ENCODE measurements at places on chromosomes 1 and 21.

- DNase-seq: no peak
Observed at GRCh38 chr1:112872551-112872962, 83.4 kb downstream of the SLC16A1 start.

GRCh38 chr1:247322849-247323586 is 8.6 kb downstream of the ZNF496 start:
- peak; percentile 40 for DNase-seq

DNA sequence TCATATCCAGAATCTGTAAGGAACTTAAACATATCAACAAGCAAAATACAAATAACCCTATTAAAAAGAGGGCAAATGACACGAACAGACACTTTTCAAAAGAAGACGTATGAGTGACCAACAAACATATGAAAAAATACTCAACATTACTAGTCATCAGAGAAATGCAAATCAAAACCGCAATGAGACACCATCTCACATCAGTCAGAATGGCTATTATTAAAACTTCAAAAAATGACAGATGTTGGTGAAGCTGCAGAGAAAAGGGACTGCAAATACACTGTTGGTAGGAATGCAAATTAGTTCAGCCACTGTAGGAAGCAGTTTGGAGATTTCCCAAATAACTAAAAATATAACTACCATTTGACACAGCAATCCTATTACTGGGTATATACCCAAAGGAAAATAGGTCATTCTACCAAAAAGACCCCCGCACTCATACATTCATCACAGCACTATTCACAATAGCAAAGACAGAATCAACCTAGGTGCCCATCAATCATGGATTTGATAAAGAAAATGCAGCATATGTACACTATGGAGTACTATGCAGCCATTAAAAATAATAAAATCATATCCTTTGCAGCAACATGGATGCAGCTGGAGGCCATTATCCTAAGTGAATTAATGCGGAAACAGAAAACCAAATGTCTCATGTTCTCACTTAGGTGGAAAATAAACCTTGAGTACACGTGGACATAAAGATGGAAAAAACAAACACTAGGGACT is 230.1 kb upstream of the RAB4A start:
- no peak for DNase-seq

- no peak for DNase-seq
Observed at GRCh38 chr1:17135530-17135929, 16.3 kb upstream of the PADI2 start.

GRCh38 chr1:229128066-229128608 is 142.8 kb upstream of the RAB4A start:
- no peak for DNase-seq

- DNase-seq: no peak
Observed at GRCh38 chr1:156768610-156769295, 1.4 kb downstream of the PRCC start.

GRCh38 chr1:231606712-231607111 is 19.9 kb upstream of the DISC1 start:
- DNase-seq: no peak

- DNase-seq: no peak
Observed at GRCh38 chr1:57369889-57370288, 54.0 kb downstream of the DAB1 start.

- no peak for DNase-seq
Observed at GRCh38 chr21:42247716-42248115, 28.8 kb downstream of the ABCG1 start.

DNA sequence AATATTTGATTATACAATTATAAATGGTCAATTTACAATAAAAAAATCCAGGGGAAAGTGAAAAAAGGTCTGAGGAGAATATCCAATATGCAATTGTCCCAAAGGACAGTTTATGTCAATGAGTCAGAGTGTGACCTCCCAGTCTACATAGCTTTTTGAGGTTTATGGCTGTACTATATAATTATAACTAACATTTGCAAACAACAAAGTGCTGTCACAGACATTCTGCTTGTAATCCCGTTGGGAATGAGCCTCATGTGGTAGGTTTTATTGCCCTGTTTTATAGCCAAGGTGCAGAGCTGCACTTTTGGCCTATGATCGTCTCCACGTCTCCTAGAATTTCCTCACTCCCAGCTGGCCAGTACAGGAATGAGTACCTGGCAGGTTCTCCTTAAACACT is 103.8 kb downstream of the ADSS2 start:
- DNase-seq: no peak

DNA sequence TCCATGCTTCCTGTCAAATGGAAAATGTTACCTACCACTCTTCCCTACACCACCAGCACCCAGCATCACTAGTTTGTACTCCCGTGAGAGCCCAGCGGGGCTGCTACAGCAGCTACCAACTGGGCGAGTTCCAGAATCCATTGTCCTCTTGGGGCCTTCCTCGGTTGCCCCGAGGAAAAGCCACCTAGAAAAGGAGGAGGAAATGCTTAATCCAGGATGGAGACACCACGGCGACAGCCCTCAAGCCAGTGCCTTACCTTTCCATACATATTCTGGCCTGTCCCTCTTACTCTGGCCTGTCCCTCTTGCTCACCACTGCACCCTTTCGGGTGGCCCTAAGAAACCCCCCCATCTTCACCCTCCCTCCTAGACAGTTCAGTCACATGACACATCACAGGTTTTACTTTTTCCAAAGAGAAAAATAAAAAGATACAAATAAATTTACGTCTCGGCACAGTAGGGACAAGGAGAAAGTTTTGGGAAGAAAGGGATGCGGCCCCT is 478 bp downstream of the RIT1 start:
- peak; percentile 46 for DNase-seq

- no peak for DNase-seq
Observed at GRCh38 chr1:171506525-171507304, 21.4 kb downstream of the PRRC2C start.

GRCh38 chr1:206514813-206515387 is 7.6 kb downstream of the RASSF5 start:
- DNase-seq: peak; percentile 47

DNA sequence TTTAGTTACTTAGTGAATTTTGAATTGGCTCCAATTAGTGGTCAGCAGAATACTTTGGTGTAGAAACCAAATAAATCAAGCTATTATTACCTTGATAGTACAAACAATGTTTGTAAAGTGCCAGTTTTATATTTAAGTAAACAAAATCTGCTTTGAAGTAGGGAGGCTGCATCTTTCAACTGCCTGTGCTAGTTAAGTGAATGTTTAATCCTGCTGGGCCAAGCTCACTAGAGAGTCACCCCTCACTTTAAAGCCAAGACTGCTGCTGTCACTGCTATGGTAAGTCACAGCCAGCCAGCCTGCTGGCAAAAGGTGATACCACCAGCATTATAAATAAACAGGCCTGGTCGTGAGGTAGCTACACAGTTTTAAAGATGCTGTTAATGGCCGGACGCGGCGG is 10.3 kb upstream of the CFAP126 start:
- DNase-seq: no peak

GRCh38 chr21:45341779-45342178 is 54.1 kb upstream of the POFUT2 start:
- DNase-seq: no peak

- DNase-seq: no peak
Observed at GRCh38 chr1:6519935-6520671, 28.6 kb upstream of the PLEKHG5 start.

DNA sequence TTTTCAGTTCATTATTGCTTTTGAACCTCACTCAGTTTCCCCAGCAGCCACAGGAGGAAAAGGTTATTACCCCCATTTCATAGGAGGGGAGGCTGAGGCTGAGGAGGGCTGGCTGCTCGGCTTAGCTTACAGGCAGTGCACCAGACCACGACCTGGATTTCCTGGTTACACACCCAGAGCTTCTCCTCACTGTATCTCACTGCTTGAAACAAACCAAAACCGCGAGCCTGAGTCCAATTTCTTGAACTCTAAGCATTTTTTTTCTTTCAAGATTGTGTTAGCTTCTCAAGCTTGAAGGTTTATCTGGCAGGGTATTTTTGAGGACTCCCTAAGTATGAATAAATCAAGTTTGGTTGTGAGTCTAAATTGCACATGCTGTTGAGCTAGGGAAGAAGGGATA is 188.9 kb upstream of the EDN2 start:
- peak; percentile 53 for DNase-seq

DNA sequence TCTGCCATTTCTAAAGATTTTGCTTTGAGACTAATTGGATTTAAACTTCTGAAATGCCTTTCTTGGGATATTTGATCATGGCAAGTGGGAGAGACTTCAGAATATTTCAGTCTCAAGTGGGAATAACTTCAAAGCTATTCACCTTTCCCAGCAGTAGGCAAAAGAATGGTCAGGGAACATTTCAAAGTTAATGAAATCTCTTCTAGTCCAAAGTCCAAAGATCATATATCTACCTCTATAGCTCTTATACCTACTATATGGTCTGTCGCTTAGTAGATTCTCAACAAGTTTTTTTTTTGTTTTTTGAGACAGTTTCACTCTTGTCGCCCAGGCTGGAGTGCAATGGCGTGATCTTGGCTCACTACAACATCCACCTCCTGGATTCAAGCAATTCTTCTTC is 44.5 kb upstream of the PIGC start:
- DNase-seq: no peak

- no peak for DNase-seq
Observed at GRCh38 chr1:47724432-47724999, 272.7 kb downstream of the TRABD2B start.

- no peak for DNase-seq
Observed at GRCh38 chr1:156144742-156145141, 8.6 kb upstream of the SEMA4A start.

- DNase-seq: peak; percentile 39
Observed at GRCh38 chr1:93768380-93768863, 86.8 kb upstream of the BCAR3 start.

- DNase-seq: no peak
Observed at GRCh38 chr1:26388791-26389445, 16.4 kb upstream of the ZNF683 start.

DNA sequence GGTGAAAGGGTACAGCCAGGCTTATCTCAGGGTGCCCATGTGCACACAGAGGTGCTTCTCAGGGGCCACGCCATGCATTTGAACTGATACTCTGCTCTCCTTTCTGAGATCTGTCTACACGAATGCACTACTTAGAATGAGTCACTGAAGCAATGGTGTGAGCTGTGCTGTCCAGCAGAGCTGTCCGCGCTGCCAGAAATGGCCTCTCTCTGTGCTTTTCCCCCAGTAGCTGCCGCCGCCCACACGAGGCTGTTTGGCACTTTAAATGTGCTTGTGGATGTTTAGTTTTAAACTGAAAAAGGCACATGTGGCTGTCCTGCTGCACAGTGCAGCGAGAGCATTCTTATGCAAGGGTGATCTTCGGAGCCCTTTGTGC is 87.1 kb upstream of the COL6A1 start:
- no peak for DNase-seq

DNA sequence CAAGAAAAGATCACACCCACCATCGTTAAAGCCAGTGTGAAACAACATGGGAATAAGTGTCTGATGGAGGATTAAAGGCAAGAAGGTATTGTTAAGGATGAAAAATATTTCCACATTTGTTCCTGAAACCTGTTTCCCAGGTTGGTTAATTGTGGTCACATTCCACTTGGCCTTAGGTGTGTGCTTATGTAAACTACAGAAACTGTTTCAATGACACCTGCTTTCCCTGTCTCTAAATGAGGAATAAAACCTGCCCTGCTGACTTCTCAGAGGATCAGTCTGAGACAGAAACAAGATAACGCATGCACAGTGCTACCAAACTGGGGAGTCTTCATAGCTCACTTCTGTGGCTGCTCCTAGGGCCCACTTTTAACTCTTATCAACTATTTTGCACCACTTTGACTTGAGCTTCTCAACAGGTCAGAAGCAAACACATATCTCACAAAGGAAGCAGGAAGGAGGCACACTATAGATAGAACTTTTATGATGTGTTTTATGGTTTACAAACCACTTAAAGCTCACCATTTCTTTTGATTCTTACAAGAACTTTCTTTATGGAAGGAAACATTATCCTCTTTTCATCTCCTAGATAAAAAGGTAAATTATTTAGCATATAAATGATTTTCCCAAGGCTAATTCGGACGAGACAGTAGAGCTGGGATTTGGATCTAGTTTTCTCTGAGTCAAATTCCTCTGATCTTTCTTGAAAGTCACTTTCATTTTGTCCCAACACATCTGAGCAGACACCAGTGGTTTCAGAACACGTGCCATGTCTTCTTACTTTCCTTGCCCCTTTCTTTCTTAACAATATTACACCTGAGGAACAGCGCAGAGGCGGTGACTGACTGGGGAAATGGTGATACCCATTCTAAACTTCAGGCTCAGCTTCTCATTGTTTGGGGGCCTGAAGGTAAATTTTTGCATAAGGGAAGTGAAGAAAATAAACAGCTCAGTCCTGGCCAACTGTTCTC is 33.4 kb downstream of the CYP2J2 start:
- no peak for DNase-seq

All from hematopoietic multipotent progenitor cell treated with erythropoietin and hydrocortisone succinate and interleukin-3 and kit ligand, for 6 days (in vitro differentiated cells).